ENCODE measurements at places on chromosomes 2 and 18.

DNA sequence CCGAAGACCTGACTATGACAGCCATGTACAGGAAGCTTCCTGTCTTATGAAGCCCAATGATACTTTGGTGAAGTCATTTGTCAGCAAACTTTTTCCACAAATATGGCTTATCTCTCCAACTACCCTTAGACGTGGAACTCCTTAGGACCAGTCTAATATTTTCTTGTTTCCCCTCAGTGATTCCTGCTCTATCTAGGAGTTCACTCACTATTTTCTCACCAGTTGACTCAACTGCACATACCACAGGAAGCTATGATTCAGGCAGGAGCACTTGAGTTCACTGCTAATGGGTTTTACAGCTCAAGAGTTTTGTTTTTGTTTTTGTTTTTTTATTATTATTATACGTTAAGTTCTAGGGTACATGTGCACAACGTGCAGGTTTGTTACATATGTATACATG lies 109.3 kb downstream of the ANTXR1 start:
- DNase-seq = peak; percentile 30

GRCh38 chr2:200199576-200200263 lies 106.8 kb upstream of the SPATS2L start:
- DNase-seq = no peak

DNA sequence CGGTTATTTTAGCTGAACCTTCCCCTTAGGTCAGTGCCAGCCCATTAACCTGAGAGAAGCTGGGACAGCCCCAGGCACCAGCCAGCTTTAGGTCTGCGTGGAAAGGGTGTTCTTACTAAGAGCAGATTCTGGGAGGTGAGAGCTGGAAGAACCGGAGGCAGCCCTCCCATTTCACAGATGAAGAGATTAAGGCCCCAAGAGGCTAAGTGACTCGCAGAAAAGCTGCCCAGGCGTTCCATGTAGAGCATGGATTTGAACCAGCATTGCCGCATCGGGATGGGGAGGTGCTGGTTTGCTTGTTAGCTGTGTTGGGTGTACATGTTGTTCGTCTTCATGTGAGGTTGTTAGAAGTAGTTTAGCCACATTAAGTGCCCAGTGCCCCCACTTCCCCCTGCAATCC lies 203.2 kb downstream of the AGAP1 start:
- no peak for DNase-seq

DNA sequence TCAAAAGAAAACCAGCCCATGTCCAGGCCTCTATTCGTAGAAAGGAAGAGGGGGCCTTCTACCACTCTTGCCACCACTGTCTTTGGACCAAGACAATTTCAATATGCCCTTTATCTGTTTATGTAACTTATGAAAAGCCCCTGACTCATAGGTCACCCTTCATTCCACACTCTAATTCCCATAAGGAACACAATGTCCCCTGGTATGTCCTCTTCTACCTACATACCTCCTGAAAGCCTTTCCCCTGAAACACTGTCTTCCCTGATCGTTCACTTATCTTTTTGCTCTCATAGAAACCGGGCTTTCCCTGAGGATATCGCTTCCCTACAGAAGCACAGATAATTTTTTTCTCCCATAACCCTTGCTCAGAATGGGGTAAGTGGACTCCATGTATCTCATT lies 13.3 kb downstream of the EIF2AK3 start:
- DNase-seq = no peak

DNA sequence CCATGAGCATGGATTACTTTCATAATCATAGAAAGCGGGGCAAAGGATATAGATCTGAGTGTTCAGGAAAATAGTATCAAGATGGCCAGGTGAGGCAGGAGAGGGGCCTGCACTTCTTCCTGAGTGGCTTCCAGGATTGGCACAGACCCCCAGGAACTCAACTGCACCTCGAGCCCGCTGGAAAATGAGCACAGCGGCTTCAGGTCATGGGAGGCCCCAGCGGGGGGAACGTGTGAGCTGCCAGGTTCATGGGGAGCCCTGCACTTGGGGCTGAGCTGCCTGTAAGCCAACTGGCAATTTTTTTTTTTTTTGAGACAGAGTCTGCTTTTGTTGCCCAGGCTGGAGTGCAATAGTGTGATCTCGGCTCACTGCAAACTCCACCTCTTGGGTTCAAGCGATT lies 81.5 kb upstream of the ODC1 start:
- DNase-seq = no peak

All from GM04504 (cell line).